ENCODE measurements at places on chromosomes 5 and 9.

GRCh38 chr5:109865637-109866036 is 175.9 kb downstream of the MAN2A1 start:
- no peak for DNase-seq

DNA sequence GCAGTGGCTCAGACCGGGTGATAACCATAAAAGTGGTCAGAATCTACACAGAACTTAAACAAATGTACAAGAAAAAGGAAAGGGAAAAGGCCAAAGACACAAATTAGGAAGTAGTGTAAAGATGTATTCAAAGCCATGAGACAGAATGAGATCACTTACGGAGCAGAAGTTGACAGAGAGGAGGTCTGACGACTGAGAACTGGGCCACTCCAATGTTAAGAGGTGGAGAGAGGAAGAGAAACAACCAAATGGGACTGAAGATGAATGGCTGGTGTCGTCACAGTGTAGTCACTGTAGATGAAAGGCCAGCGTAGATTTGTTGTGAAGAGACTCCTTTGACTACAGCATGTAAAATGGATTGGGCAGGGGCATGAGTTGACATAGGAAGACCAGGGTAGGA is 114.4 kb downstream of the DROSHA start:
- no peak for DNase-seq

- DNase-seq: no peak
Measured at GRCh38 chr9:91172329-91172728, 189.4 kb downstream of the AUH start.

DNA sequence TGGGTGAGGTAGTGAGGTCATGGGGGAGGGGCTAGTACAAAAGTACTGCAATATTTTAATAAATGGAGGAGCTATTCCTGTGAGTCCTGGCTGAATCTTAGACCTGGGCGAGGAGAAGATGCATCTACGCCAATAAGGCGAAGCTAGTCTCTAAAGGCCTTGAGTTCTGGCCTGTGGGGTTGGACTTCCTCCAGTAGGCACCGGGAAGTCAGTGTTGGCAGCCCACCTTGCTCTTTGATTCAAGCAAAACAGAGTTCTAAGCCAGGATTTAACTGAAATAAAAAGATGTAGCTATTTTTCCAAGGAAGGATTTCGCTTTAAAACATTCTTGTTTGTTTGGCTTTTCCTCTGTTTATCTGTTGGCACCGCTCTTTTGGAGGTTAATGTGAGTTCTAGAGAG is 244.6 kb downstream of the KIF4B start:
- DNase-seq: no peak

DNA sequence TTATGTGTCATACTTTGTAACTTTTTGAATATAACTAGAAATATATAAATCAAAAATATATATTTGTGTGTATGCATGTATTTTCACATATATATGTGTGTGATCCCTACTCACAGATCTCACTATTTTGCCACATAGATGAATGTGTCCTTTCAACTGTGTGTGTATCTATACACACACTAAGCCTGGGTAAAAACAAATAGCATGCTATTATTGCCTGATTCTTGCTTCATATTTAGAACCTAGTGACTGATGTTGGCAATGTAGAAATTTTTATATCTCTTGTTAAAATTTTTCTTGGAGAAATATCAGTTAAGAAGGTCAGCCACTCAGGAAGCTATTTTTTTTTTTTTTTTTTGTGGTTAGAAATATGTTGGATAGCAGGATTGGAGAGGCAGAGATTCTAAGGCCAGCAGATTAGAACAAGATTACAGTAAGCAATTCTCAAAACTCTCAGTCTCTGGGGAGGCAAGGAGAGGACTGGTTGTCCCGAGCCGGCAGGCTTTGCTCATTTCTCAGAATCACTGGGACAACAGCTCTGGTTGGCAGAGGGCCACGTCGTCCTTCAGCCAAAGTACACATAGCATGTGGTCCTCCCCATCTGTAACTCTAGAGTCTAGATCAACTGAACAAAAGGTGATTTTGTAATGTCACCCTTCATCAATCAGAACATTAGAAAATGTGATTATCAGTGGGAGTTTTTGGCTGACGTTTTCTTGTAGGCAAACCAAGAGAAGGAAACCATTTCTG is 19.7 kb downstream of the C6 start:
- DNase-seq: no peak

DNA sequence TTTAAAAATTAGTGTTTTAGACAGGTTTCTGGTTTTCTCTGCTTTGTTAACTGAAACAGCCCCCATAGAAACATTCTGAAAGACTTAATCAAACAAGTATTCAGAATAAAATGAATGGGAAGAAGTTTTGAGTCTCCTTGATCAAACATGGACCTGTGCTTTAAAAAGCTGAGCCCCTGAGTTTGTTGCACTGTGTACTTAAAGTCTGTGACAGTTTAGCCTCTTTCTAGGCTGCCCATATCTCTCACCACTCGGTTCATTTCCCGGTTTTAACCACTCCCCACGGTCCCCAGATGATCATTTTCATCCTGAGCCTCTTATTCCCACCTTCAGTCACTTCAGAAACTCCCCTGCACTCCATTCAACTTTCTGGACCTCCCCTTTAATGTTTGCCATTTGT is 215.9 kb upstream of the DMRT1 start:
- DNase-seq: no peak

DNA sequence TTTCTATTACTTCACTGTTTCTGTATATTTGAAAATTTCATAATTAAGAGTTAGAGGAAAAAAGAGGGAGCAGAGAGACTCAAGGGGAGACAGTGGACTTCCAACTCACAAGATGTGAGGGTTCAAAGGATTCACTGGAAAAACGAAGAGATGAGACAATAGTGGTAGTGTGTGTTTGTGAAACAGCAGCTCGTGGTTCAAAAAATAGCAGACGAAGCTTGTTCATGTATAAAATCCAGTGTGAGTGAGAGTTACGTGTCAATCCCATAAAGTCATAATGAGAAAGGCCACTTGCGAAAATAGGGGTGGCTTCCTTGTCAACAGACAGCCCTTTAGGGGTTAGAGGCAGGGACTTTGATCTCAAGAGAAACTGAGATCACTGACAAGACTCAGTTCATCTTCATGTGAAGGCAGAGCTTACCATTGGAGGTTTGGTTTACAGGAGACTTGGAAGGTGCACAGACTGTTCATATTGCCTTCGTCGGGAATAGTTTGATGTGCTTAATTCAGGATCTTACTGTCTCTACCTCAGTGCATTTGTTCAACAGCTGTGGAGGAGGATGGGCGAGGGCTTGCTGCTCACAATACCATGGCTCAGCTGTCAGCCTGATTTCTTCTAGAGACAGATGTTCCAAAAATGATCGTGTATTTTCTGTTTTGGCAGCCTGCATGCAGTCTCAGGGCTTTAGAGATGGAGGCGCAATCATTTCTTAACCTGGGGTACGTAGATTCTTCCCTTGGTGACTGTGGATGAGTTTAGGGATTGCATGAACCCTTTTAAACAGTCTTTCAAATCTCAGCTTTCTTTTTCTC is 105.7 kb upstream of the KLF9 start:
- DNase-seq: no peak

GRCh38 chr5:136026636-136027035 is 2.2 kb upstream of the TGFBI start:
- DNase-seq: no peak

GRCh38 chr5:83281658-83282057 is 189.9 kb upstream of the VCAN start:
- no peak for DNase-seq

DNA sequence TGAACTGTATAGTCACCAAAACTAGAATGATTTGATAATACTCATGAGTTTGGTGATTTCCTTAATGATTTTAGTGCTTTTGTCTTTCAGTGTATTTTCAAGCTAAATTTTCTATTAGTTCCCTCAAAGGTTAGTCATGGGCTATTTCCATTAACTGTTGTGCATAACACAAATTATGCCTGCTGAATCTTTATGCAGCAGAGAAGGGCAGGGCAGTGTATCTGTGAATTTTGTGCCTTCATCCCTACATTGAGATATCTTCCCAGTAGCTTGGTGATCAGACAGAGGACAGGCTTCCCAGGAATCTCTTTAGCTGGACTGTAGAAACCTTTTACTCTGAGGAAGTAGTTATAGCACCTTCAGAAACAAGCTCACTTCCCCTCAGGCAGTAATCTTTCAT is 1036.9 kb downstream of the EFNA5 start:
- DNase-seq: no peak

DNA sequence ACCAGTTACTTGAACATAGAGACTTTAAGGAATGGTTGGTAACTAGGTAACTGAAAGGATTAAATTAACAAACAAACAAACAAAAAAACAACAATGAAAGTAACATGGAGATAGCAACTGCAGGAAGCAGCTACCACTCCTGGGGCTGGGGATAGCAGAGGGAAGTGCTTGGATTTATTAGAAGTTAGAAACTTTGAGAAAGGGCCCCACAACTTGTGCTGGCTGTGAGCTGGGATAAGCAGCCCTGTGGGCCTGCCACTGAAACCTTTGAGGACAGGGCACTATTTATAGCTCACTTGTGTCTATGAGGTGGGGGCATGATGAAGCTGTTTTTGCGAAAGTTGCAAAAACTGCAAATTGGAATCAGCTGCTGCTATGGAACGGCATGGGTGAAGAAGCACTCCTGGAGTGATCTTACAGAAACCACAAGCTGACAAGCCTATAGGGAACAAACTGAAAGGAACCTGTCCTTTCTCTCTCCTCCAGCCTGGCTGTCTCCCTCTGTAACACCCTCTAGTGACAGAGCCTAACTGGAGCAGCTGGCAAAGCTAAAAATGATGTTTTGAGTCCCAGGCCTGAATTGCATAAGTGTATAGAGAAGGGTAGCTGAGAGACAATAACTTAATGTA is 91.4 kb upstream of the RANBP6 start:
- no peak for DNase-seq

- no peak for DNase-seq
Measured at GRCh38 chr5:93567424-93567823, 13.6 kb downstream of the NR2F1-AS1 start.

GRCh38 chr5:95605786-95606185 is 14.1 kb upstream of the GPR150 start:
- DNase-seq: no peak

- peak; percentile 58 for DNase-seq
Measured at GRCh38 chr9:5326893-5327548, 12.7 kb downstream of the RLN1 start.

DNA sequence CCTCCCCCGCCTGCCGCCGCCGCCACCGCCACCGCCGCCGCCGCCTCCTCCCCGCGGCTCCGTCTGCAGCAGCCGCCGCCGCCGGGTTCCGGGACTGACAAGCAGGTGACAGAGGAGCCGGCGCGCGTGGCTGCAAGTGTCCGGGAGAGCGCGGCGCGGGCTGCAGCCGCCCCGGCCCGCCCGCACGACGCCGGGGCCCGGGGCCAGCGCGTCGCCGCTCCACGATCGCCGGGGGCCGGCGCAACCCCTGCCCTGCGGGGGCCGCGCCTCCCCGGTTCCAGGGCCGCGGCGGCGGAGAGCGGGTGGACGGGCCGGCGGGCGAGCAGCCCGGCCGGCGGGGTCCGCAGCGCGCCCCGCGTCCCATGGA is 343 bp downstream of the LMX1B start:
- no peak for DNase-seq

DNA sequence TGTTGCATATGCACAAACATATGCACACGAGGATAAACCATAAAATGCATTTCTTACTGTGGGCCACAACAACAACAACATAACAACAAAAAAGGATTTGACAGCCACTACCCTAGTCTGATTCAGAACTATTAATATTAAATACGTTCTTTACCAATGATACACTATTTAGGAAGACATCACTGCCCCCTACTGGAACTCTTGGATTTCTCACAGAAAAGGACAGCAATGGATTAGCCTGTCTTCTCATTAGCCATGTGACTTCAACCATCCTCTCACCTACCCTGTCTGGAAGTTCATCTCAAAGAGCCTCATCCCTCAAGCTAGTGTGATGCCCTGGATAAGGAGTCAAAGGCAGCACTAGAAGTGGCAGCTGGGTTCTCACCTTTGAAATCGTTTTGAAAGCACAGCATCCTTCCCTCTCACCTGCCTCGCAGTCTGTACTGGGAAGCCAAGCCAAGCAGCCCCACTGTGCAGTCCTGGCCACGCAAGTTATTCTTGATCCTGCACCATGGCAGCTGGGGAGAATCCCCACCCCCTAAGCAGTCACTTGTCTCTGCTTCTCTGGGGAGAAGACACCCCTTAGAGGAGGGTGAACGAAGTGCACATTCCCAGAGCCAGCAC is 64.6 kb downstream of the SH3TC2 start:
- DNase-seq: no peak

DNA sequence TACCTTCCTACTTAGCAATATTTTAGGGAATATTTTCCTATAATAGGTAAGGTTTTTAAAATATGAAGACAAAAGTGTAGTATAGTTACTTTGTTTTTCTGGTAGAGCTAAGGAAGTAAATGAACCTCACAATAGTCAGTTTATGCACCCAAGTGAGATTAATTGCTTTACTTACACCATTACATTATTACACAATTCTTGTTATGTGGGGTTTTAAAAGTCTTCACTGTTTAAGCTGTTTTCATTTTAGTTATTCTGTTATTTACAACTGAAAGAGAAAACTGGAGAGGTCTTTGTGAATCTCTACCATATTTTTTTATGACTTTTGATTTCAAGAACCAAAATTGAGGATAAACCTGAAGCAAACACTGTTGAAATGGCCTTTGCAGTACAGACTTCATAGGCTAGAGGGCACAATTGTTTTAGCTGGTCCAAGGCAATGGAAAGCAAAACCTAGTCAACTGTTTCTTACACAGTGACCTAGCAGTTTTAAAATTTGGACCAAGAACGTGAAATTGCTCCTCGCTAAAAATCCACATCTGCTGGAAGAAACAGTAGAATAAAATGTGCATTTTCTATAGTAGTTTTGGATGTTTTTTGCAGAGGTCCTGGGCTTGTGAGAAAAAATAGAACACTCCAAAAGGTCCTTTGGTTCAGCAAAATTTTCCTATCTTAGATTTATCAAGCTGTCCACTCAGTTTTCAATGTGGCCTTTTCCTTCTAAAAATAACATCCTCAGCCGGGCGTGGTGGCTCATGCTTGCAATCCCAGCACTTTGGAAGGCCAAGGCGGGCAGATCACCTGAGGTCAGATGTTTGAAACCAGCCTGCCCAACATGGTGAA is 66.4 kb upstream of the FER start:
- DNase-seq: no peak

- DNase-seq: no peak
Measured at GRCh38 chr5:109901628-109901981, 211.9 kb downstream of the MAN2A1 start.

- no peak for DNase-seq
Measured at GRCh38 chr9:12702160-12702758, 9.1 kb downstream of the TYRP1 start.

DNA sequence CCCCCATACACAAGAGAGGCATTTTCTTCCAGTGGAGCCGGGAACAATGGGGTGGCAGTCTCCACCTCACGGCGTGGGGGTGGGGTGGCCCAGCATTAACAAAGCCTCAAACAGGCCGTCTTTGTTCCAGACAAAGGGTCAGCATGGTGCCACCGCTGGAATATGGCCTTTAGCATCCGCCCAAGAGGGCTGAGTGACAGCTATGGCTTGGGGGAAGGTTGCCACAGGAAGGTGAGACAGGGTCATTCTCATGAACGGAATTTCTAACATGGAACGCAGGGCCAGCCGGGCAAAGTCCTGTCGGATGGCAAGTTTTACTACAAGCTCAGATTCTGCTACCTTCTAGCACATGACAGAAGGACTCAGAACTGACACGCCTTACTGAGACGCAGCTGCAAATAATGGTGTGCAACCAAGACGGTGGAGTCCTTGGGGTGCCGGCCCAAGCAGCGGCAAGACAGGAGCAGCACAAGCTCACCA is 64.0 kb downstream of the OTULIN start:
- DNase-seq: no peak

GRCh38 chr5:1733369-1733768 is 66.3 kb downstream of the MRPL36 start:
- no peak for DNase-seq

GRCh38 chr5:66519626-66520025 is 76.6 kb upstream of the MAST4 start:
- no peak for DNase-seq
